ENCODE measurements at places on chromosomes 2 and 18.
A peak's percentile ranks its signal among the peaks of the same experiment; 100 is the strongest.

- no peak for DNase-seq
Observed at GRCh38 chr18:76490670-76491472, 4.2 kb downstream of the ZNF516 start.

DNA sequence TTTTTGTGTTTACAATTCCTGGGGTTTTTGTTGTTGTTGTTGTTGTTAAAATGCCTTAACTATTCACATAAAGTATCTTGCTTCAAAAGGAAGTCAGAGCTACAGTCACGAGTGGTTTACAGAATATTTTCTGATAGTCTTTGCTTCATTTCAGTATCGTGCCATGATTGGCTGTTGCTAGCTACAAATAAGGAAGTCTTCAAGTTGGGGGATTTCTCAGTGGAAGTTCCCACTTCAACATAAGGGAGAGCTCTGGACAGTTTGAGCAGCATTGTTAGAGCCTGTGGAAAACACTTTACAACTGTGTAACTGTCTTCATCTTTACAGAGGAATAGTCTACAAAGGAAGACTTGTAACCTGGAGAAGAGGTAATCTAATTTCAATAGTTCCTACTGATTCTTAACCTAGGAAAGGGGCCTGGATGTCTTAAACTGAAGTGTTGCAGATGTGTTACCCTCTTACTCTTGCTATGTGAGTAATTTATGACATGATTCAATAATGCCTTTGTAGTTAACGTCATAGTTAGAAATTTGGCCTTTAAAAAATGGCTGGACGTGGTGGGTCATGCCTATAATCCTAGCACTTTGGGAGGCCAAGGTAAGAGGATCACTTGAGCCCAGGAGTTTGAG lies 23.4 kb upstream of the TANK start:
- no peak for DNase-seq

- DNase-seq, result no peak
Observed at GRCh38 chr2:143601828-143602227, 472.6 kb downstream of the ARHGAP15 start.

DNA sequence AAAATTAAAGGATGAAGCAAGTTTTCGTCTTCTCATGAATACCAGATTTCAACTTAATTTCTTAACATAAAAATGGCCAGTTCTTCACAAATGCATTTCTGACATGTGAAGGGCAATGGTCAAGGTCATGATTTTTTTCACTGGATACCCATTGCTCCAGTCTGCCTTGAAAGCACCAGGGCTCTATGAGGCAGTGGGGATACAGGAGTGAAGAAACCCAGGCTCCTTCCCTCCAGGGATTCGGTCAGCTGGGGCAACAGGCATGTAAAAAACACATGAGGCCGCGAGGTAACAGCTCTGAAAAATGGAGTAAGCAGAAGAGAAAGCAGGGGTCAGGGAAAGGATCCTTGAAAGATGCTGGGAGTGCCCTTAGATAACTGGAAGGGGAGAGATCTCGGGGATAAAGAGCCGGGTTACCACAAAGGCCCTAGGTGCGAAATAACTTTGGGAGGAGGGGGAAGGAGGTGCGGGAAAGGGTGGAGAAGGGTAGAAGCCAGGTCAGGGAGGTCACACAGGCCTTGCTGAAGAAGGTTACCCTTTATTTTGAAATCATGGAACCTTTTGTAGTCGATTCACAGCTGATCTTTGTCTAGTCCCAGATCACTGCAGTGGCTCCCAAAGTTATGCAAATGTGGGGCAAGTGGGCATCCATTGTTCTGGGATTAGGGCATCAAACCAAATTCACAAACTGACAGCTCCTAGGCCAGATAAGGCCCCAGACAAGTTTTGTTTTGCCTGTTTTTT lies 5.2 kb upstream of the SPRED2 start:
- DNase-seq, result no peak

DNA sequence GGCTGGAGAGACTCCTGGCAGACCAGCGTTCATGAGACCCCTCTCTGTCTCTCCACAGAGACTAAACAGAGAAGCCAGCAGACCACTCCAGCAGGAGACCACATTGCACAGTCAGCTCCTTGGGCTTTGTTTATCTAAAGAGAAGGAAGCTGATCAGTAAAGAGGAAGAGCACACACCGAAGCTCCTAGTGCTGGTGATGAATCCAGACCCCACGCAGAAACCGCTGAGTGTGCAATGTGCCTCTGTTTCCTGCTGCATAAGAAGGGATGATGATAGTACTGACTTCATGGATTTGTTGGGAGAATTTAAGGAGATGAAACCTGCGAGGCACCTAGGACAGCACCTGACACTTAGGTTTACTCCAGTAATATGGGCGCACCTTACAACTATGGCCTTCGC lies 544.1 kb upstream of the ID2 start:
- DNase-seq, result no peak

- DNase-seq, result no peak
Observed at GRCh38 chr2:23118894-23119293, 266.1 kb upstream of the KLHL29 start.

DNA sequence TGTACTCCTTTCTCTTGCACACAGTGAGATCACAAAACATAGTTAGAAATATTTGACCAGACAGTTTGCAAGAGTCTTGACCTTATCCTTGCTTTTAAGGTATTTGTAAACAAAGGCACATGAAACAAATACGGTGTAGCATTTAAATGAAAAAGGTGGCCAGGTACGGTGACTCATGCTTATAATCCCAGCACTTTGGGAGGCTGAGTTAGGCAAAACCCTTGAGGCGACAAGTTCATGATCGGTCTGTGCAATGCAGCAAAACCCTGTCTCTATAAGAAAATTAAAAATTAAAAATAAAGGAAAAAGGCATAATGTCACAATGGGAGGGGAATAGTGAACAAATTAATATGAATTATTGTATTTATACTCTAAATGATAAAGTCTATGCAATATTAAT lies 109.5 kb upstream of the PIK3C3 start:
- DNase-seq, result no peak

DNA sequence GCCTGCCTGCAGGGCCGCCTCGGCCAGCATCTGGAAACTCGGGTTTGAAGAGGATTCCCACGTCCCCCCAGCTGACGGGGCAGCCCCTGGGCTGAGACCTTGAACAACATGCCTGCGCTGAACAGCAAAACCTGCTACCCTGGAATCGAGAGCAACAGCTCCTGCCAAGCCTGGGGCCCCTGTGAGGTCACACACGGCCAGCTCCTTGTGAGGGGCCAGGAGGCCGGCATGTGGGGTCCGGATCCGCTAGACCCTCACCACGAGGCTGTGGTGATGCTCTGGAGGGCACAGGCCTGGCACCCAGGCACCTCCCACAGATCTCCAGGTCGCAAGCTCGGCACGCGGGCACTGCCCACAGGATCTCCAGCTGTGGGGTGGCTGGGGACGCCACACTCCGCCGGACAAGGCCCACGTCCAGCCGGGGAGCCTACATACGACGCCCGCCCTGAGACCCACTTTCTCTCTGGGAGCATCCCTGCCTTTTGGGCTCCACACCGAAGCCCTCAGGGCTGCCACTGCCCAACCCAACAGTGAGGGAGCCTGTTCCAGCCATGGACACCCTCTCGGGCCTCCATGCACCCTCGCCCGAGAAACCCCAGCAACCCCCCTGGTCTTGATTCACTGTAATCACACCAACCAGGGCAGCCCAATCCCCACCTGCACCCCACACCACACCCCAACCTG lies 34.1 kb downstream of the SLC66A2 start:
- peak; percentile 57 for DNase-seq

DNA sequence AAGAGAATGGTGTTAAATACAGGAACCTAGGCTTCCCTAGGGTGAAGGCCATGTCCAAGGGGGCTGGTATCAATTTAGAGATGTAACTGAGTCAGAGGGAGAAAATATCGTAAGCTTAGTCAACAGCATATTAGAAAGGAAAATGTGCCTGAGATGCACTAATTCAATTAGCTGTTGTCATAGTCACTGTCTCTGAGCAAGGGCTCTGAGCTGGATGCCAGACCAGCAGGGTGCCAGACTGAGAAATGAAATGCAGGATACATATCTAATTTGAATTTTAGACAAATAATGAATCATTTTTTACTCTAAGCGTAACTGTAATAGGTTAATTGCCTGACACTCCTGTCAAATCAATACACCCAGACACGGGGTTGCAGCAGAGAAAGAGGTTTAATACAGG lies 11.4 kb upstream of the SLC35F6 start:
- no peak for DNase-seq

GRCh38 chr2:191869781-191870180 lies 22.9 kb upstream of the CAVIN2 start:
- DNase-seq, result no peak

DNA sequence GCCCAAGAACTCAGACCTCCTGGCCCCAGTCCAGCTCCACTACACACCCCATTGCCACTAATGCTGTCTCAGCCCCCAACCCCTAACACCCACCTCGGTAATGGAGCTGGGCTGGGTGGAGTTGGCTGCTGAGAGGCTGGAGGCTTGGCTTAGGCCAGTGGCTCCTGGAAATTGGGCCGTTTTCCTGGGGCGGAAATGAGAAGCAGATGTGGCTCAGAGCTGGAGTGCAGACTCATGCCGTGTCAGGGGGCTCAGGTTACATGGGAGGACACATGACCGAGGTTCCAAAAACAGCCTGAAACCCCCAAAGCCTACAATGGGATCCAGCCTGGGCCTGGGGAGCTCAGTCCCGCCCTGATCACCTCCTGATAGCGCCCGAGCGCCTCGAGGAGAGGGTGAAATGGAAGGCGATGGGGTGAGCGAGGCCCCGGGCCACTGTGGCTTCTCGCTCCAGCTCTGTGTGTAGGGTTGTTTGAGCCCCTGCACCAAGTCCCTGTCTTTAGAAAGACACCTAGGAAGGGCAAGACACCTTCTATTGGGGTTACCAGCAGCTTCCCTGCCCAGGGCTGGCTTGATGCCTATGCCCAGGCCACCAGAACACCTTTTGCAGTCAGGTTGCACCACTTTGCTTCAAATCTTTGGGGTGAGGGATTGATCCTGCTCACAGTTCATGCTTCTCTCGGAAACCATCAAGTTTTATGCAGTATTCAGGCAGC lies 175.7 kb upstream of the HAAO start:
- DNase-seq, result peak; percentile 83

DNA sequence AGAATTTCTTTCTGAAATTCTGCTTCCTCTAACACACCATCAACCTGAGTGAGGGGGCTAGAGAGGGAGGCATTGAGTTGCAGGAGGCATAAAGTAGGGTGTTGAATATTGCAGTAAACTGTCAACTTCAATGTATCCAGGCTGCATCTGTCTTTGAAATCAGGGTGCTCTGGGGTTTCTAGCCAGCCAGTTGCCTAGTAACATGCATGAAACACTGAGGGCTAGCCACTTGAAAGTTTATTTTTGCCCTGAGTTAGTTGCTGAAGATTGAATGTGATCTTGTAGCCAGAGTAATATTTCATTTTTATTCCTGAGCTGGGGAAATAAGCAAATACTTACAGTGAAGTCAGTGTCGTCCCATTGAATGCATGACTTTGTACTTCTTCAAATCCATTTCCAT lies 41.9 kb downstream of the LHCGR start:
- no peak for DNase-seq

DNA sequence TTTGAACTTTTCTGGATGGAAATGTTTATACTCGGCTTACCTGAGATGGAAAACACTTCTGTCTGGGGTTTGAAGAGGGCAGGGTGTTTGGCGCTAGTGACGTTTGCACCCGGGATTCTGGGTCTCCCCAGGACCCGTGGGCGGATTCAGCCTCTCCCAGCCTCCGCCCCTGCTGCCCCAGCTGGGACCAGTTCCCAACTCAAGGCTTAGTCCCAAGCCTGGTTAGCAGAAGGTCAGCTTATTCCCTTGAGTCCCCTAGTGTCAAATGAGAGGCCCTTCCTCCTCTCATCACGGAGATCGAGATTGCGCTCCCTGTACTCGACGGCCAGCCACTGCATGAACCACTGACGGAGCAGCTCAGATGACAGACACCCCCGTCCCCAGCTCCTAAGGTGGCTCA lies 123.2 kb downstream of the RTP5 start:
- DNase-seq, result peak; percentile 56

DNA sequence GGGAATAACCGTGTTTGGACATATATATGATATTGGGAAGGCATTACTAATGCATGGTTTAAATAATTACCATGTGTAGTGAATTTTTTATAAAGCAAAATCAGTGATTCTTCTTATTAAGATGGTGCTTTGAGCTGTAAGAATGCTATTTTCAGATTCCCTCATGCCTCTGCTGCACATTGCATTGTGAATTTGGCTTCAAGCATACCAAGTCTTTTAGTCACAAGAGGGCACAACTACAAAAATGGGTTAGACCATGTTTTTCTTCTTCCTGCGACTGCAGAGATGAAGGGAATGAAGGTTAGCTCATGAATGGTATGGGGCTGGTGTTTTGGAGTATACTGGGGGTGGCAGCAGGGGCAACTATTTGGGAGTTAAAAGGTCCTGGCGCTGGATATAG lies 320.1 kb downstream of the SLC4A3 start:
- no peak for DNase-seq

GRCh38 chr2:33634261-33634910 lies 35.3 kb upstream of the FAM98A start:
- DNase-seq, result no peak

GRCh38 chr2:193584522-193584938 lies 1389.8 kb upstream of the TMEFF2 start:
- no peak for DNase-seq

GRCh38 chr2:238966072-238966937 lies 118.4 kb downstream of the TWIST2 start:
- peak; percentile 69 for DNase-seq

- DNase-seq, result no peak
Observed at GRCh38 chr2:101053117-101053516, 51.0 kb downstream of the RPL31 start.

DNA sequence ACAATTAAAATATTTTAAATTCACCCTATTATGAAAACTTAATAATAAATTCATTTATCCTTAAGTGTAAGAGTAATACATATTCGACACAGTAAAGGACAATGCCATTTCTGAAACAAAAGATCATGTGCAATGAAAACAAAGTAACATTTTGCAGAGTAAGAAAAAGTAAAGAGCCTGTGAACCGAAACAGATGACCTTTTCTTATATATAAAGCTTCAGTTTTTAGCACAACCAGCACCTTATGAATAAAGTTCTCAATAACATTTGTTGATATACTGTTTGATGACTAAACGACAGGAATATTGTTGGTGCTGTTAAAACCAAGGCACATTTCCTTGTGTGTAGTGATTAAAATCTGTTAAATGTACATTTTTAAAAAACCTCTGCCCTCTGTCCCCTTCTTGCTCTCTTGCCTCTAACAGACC lies 1.5 kb downstream of the PELI1 start:
- no peak for DNase-seq

GRCh38 chr2:100941646-100942240 lies 60.3 kb upstream of the RPL31 start:
- DNase-seq, result no peak

- no peak for DNase-seq
Observed at GRCh38 chr2:174038462-174038861, 73.3 kb upstream of the SP3 start.

- DNase-seq, result no peak
Observed at GRCh38 chr2:178152033-178152432, 39.8 kb downstream of the RBM45 start.

GRCh38 chr2:16446706-16447105 lies 218.9 kb downstream of the CYRIA start:
- DNase-seq, result no peak

DNA sequence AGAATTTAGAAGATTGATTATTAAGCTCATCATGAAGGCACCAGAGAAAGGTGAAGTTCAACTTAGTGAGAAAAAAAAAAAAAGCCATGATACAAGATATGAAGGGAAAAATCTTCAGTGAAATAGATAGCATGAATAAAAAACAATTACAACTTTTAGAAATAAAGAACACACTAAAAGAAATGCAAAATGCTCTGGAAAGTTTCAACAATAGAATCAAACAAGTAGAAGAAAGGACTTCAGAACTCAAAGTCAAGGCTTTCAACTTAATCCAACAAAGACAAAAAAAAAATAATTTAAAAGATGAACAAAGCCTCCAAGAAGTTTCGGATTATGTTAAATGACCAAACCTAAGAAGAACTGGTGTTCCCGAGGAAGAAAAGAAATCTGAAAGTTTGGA lies 105.5 kb downstream of the GRB14 start:
- no peak for DNase-seq

All from coronary artery (tissue), 2 donors.